NCI-H1092 treated with DMSO at 0.1 percent for 48 hours (cell line): ENCODE measurements at places on chromosomes 3 and 15.

DNA sequence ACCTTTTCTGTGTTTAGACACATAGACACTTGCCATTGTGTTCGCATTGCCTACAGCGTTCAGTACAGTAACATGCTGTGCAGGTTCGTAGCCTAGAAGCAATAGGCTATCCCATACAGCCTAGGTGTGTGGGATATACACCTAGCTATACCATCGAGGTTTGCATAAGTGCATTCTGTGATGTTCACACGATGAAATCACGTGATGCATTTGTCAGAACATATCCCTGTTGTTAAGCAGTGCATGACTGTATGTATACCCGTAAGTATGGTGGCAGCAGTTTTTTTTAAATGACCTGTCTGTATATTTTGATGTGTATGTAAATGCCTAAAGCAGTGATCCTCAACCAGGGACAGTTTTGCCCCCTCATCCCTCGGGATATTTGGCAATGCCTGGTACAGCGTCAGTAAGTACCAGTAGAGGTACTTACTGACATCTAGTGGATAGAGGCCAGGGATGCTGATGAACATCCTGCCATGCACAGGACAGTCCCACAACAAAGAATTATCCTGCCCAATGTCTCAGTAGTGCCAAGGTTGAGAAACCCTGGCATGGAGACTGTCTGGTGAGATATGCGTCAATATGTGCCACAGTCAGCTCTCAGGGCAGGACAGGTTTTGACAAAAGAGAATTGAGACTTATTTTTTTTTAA is 129.1 kb downstream of the HCN4 start:
- DNase-seq: no peak

- DNase-seq: no peak
Observed at GRCh38 chr3:64048631-64049061, 25.4 kb upstream of the PSMD6 start.

DNA sequence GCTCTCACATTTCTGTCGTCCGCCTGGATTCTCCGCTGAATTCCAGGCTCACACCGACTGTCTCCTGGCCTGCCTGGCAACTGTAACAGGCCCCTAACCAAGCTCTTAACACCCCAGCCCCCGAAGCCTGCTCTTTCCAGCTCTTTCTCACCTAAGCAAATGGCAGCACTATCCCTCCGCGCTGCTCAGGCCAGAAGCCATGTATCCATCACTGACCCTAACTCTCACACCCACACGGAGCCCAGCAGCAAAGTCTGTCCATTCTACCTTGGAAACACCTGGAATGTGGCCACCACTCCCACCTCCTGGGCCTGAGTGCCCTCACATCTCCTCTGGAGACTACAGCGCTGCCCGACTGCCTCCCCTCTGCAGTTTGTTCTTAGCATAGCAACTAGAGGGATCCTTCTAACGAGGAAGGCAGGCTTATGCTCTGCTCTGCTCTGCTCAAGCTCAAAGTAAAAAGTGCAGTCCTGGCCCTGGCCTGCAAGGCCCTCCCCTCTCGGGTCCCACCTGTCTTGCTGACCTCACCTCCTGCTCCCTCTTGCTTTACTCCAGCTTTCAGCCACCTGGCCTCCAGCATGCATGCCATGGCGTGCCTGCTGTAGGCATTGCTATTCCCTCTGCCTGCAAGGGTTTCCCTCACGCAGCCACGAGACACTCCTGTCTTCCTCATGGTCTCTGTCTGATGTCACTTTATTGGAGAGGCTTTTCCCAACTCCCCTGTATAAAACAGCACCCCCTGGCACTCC is 27.2 kb downstream of the FEM1B start:
- DNase-seq: no peak

GRCh38 chr3:184325269-184325668 is 10.9 kb downstream of the EIF4G1 start:
- DNase-seq: no peak

- DNase-seq: peak; percentile 86
Observed at GRCh38 chr3:52770496-52771333, at the start of gene NEK4. TSS of gene NEK4 (minus strand) at chr3:52770940. CDS start at chr3:52770746, 194 bp downstream.

DNA sequence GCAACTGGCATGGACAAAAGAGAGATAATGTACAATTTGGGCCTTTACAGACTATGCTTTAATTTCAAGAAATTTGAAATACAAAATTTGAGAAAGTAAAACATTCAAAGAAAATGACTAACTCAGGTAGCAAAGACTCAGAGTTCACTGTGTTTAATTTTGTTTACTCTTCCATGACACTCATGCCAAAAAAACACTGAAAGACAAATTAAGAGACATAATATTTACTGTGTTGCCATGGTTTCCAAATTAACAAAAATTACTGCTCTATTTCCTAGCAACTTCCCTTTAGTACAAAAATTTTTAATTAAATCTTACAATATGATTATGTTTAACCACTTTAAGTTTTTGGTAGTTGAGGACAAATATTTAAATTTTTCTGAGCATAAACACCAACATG is 29.6 kb downstream of the LRRFIP2 start:
- DNase-seq: no peak
